Adipocyte (in vitro differentiated cells): ENCODE measurements at places on chromosomes 12 and 14.

- no peak for DNase-seq
These were observed 6.6 kb upstream of the SNRPF start for GRCh38 chr12:95852133-95852532.

GRCh38 chr14:28879573-28879996 is 113.0 kb downstream of the FOXG1 start:
- DNase-seq = no peak

DNA sequence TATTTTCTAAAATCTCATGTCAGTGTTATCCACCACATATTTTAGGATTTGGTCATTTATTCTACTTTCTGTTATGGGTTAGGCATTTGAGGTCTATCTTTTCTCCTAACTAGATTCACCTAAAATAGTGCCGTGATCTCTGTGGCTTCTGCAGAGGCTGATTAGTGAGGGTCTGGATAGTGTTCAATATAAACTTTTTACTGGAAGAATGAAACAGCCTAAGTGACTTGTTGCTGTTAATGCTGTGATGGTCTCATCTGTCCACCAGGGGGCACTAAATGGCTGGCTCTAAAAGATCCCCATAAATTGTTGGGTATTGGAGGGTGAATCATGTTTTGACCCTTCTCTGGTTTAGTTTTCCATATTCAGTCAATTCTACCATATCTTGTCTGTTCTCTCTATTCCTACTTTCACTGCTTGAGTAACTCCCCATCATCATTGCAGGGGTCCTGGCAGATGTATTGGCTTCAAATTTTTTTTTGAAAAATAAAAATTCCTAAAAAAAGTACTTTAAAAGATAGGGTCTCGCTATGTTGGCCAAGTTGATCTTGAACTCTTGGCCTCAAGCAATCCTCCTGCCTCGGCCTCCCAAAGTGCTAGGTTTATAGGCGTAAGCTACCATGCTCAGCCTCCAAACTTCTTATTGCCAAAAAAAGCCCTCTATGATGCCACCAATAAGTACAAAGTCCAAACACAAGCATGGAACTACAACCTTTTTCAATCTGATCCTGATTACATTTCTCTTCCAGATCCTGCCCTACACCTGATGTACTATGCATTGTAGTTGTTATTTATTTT is 6.9 kb downstream of the PABPN1 start:
- peak; percentile 92 for DNase-seq

DNA sequence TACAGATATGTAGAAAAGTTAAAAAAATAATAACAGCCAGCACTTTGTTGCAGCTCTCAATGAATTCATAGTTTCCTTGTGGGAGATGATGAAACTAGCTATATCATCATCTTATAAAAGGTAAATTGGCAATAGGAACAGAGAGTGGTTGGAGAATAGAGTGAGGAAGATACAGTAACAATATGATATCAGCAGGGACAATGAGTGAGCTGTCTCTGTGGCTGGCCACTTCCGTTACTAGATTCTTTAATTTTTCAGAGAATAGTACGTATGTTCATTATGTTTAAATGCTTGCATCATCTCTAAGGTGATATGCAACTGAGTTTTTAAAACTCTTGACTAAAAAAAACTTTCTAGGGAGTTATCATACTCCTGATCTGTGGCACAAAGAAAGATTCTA is 1006.2 kb upstream of the FLRT2 start:
- no peak for DNase-seq

DNA sequence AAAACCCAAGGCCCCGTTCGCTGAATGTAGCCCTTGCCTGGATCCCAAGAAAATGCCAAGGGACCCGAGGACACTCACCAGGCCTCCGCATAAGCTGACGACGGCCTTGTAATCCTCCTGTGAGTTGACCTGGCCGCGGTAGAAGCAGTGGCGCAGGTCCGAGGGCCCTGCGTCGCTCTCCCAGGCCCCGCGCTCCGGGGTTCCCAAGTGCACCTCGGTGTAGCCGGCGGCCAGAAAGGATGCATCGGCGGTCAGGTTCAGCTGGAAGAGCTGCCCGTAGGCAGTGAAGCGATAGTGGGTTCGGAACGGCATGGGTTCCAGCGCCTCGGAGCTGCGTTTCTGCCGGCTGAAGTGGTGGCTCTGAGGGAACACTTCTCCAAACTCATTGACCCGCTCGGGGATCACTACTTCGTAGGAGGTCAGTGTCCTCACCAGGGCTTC is 1.2 kb downstream of the ADAMTS20 start:
- no peak for DNase-seq
